Heart left ventricle (tissue), 16 donors: ENCODE measurements at places on chromosomes 11 and 22. TPM values are rescaled to one million over a fixed set of nuclear protein-coding genes. Genes with fewer than 3 reads are reported as not detected.

- no peak for DNase-seq
- no peak overlapping the region for H3K4me3 ChIP-seq
- no peaks in the 10 kb centered on the region for H3K4me1 ChIP-seq
Measured at GRCh38 chr11:111107501-111107900, 138.0 kb upstream of the POU2AF2 start.

GRCh38 chr11:64529559-64530520, 61.2 kb upstream of the SLC22A12 start:
- H3K27me3 ChIP-seq = peaks cover 43% of the 10 kb centered on the region
- H3K27ac ChIP-seq = no peak overlapping the region
- H3K4me3 ChIP-seq = no peak overlapping the region
- H3K36me3 ChIP-seq = no peaks in the 10 kb centered on the region
- no peaks in the 10 kb centered on the region for H3K4me1 ChIP-seq
- no peak for DNase-seq

GRCh38 chr11:71117311-71117710, 135.1 kb downstream of the SHANK2 start:
- H3K4me3 ChIP-seq = no peak overlapping the region
- no peak for DNase-seq
- H3K27ac ChIP-seq = no peak overlapping the region
- peaks cover 32% of the 10 kb centered on the region for H3K27me3 ChIP-seq

- H3K4me1 ChIP-seq = peaks cover 71% of the 10 kb centered on the region
- no peaks in the 10 kb centered on the region for H3K36me3 ChIP-seq
- H3K27me3 ChIP-seq = no peaks in the 10 kb centered on the region
- peak overlapping the region; percentile 82 for H3K27ac ChIP-seq
- DNase-seq = peak; percentile 88
- no peak overlapping the region for H3K4me3 ChIP-seq
Measured at GRCh38 chr11:118618115-118618990, 10.9 kb downstream of the PHLDB1 start.

The TEX54 gene
- not detected for total RNA-seq

DNA sequence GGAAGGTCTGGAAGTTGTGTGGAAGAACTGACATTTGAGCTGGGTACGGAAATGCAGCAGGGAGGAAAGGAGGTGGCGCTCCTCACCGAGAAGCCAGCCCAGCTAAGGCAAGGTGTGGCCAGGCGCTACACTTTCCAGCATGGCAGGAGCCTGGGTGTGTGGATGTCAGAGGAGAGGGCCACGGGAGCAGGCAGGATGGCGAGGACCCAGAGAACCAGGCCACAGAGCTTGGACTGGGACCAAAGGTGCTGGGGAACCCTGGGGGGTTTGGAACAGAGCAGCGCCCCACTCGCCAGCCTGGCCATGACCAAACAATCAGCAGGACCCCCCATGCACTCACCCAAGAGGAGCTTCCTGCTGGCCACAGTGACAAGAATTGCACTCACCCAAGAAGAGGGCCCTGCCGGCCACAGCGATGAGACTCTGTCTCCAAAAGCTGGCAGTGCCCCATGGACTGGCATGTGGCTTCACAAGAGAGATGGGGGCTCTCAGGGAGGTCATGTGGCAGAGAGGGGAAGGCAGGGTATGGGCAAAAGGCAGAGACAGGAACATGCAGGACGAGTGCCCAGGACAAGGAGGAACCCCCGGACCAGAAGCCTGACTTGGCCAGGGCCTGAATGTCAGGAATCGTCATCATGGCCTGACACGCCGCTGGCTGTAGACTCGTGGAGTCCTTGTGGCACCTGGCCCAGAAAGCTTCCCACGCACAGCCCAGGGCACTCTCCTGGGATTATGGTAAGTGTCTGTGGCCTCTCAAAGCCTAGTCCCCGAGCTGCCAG, 45.4 kb downstream of the IGF2 start:
- H3K4me3 ChIP-seq = no peak overlapping the region
- H3K4me1 ChIP-seq = no peaks in the 10 kb centered on the region
- H3K27ac ChIP-seq = no peak overlapping the region
- no peaks in the 10 kb centered on the region for H3K27me3 ChIP-seq
- peak; percentile 55 for DNase-seq

The FAU gene
- 595 TPM for total RNA-seq

DNA sequence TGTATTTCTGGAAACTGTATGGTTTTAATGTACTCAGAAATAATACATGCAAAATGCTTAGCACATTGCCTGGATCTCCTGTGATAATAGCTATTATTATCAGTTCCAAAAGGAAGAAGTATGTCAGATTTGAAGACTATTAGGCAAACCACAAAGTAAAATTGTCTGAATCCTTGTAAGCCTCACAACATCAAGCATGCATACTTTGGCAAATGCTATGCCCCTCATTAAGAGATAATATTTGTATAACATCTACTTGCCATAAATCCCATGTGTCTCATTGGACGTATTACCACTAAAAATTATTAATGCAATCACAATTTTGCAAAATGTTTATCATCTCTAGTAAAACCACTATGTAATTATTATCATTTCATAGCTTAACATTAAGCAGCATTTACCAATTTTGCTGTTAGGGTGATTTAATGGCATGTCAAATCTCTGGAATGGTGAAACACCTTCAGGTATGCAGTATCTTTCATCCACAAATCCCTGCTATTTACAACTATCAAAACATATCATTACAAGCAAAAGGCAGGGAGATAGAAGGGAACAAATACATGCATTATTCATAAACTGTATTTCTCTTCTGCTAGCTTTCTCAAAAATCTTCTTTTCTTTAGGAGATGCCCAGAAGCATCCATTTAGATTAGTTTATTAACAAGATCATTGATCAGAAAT, 974.6 kb upstream of the RAG2 start:
- no peak for DNase-seq
- H3K27ac ChIP-seq = no peak overlapping the region
- H3K4me3 ChIP-seq = no peak overlapping the region
- no peaks in the 10 kb centered on the region for H3K36me3 ChIP-seq
- no peaks in the 10 kb centered on the region for H3K4me1 ChIP-seq

The TBX10 gene
- total RNA-seq = not detected

- H3K4me3 ChIP-seq = no peak overlapping the region
- H3K27ac ChIP-seq = no peak overlapping the region
- H3K36me3 ChIP-seq = no peaks in the 10 kb centered on the region
- DNase-seq = peak; percentile 4
- no peaks in the 10 kb centered on the region for H3K27me3 ChIP-seq
Measured at GRCh38 chr22:38338772-38339379, 21.6 kb upstream of the CSNK1E start.

DNA sequence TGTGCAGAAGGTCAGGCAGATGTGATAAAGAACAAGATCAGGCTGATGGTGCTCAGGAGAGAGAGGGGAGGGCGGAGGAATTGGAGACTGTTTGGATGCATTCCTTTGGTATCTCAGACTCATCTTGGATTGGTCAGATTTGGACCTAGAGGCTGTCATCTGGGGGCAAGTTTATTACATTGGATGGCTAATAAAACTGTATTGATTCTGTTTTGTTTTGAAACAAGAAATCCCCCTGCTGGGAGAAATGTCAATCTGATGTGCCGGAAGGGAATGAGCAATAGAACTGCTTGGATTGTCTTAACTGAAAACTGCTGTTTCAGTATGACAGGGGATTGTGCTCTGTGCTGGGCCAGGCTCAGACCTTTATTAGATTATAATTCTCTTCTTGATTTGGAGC, 25.5 kb upstream of the CCDC90B start:
- H3K4me1 ChIP-seq = no peaks in the 10 kb centered on the region
- H3K4me3 ChIP-seq = no peak overlapping the region
- no peak for DNase-seq
- H3K36me3 ChIP-seq = no peaks in the 10 kb centered on the region
- no peak overlapping the region for H3K27ac ChIP-seq

The GAL gene
- 0.35 TPM for total RNA-seq

The COPB1 gene
- total RNA-seq = 69.7 TPM

GRCh38 chr22:25566186-25566897, 1.9 kb downstream of the GRK3 start:
- DNase-seq = no peak
- H3K36me3 ChIP-seq = no peaks in the 10 kb centered on the region
- no peak overlapping the region for H3K4me3 ChIP-seq
- peaks cover 6% of the 10 kb centered on the region for H3K4me1 ChIP-seq
- no peak overlapping the region for H3K27ac ChIP-seq

The SMTNL1 gene
- not detected for total RNA-seq

DNA sequence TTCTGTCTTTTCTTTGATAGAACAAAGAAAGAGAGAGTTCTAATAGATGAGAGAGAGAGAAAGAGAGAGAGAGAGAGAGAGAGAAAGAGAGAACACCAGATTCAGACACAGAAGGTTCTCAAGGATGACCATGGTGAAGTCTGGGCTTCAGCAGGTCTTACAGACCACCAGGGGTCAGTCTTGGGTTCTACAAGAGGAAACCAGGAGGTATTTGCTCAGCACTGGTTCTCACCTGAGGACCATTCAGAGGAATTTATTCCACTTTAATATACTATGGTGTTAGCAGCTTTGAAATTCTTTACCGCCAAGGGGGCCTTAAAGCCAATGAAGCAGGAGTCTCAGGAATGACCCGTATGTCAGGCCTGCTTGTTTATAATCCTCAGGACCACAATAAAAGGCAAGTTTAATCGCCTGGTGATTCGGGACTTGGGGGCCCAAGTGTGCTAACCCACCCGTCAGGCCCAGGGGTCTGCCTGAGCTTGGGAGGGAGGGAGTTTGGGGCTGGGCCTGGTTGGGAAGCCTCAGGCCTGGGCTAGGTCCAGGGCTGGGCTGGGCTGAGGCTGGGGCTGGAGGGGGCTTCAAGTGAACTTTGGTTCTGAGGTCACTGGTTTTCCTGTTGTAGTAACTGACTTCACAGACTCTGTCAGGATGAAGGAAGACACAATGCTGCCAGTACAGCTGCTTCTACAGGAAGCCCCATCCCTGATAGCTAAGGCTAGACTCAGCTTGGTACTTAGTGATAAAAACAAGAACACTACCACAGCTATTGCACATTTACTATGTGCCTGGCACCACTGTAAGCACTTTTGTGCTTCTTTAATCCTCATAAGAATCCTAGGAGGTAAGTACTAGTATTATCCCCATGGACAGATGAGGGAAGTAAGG, 179.2 kb upstream of the ZBED5 start:
- H3K4me3 ChIP-seq = no peak overlapping the region
- no peaks in the 10 kb centered on the region for H3K36me3 ChIP-seq
- no peaks in the 10 kb centered on the region for H3K27me3 ChIP-seq
- H3K27ac ChIP-seq = no peak overlapping the region

The PEX26 gene
- 16.4 TPM for total RNA-seq

GRCh38 chr11:113991718-113992458, 17.0 kb downstream of the HTR3A start:
- H3K4me3 ChIP-seq = no peak overlapping the region
- no peak overlapping the region for H3K27ac ChIP-seq
- H3K36me3 ChIP-seq = no peaks in the 10 kb centered on the region

- H3K27me3 ChIP-seq = no peaks in the 10 kb centered on the region
- H3K27ac ChIP-seq = peak overlapping the region; percentile 91
- DNase-seq = no peak
- peaks cover 20% of the 10 kb centered on the region for H3K36me3 ChIP-seq
Measured at GRCh38 chr22:29765905-29766631, 739 bp downstream of the ZMAT5 start.

The PLET1 gene
- total RNA-seq = not detected

GRCh38 chr11:124635932-124636331, 13.3 kb downstream of the TBRG1 start:
- no peak overlapping the region for H3K27ac ChIP-seq
- H3K36me3 ChIP-seq = peaks cover 86% of the 10 kb centered on the region
- H3K27me3 ChIP-seq = no peaks in the 10 kb centered on the region
- no peak for DNase-seq
- H3K4me3 ChIP-seq = no peak overlapping the region

DNA sequence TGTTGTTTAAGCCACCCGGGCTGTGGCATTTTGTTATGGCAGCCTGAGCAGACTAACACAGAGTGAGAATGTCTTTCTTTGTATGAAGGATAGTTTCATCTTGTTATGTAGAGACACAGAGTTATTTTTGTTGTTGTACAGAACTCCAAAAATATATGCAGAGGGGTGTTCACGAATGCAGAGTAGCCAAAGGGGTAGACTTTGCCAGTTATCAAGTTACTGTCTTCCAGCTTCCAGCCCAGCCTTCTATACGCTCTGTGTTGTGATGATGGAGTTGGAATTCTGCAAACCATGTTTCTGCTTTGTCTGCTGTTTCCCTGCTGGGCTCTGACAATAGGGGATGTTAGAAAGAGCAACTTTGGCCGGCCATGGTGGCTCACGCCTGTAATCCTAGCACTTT, 44.1 kb downstream of the RPS6KA4 start:
- no peak overlapping the region for H3K4me3 ChIP-seq
- no peak for DNase-seq
- peaks cover 24% of the 10 kb centered on the region for H3K4me1 ChIP-seq
- no peak overlapping the region for H3K27ac ChIP-seq
- H3K36me3 ChIP-seq = no peaks in the 10 kb centered on the region

GRCh38 chr11:65399845-65400244, 13.4 kb downstream of the FRMD8 start:
- H3K4me3 ChIP-seq = no peak overlapping the region
- DNase-seq = no peak
- H3K4me1 ChIP-seq = peaks cover 9% of the 10 kb centered on the region

- H3K27me3 ChIP-seq = no peaks in the 10 kb centered on the region
- H3K4me3 ChIP-seq = no peak overlapping the region
- H3K27ac ChIP-seq = no peak overlapping the region
- no peak for DNase-seq
- no peaks in the 10 kb centered on the region for H3K36me3 ChIP-seq
Measured at GRCh38 chr11:130631119-130631518, 182.7 kb downstream of the ADAMTS15 start.

DNA sequence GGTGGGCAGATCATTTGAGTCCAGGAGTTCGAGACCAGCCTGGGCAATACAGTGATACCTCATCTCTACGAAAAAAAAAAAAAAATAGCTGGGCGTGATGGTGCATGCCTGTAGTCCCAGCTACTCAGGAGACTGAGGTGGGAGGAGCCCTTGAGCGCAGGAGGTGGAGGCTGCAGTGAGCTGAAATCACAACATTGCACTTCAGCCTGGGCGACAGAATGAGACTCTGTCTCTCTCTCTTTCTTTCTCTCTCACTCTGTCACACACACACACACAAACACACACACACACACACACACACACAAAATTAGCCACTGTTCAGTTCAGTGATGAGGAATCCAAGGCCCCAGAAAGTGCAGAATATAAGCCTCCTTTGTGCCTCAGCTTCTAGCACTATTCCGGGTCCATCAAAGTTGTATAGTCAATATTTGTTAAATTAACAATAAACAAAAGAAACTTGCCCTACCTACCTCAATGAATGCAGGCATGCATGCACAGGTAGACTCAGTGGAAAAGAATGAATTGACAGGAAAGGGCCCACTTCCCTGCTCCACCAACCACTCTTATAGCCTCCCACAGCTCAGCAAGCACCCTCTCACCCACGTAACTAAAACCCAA, 3.9 kb upstream of the SMIM35 start:
- H3K36me3 ChIP-seq = no peaks in the 10 kb centered on the region
- H3K4me1 ChIP-seq = no peaks in the 10 kb centered on the region
- H3K27me3 ChIP-seq = no peaks in the 10 kb centered on the region
- H3K27ac ChIP-seq = no peak overlapping the region
- no peak overlapping the region for H3K4me3 ChIP-seq
- no peak for DNase-seq
